T-helper 1 cell (primary cell): ENCODE measurements at places on chromosomes 5 and 9.

- DNase-seq: no peak
These were observed 2.3 kb upstream of the IRX2 start for GRCh38 chr5:2753452-2754420.

DNA sequence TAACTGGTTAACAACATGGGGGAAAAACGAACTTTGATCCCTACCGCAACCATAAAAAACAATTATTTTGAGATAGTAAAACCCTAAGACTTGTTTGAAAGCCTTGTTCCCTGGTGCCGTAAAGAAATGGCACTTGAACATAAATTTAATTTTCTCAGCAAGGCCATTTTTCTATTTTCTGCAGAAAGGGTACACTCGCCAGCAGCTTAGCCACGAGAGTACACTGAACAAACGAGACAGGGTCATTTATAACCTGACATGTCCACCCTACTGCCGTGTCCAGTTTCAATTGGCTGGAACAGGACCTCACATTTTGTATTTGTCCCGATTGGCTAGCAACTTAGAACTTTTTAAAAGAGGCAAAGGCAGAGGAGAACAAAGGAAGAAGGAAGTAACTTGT, 26.8 kb downstream of the FBXW11 start:
- DNase-seq: no peak

GRCh38 chr9:98128316-98128715, 9.3 kb upstream of the TRIM14 start:
- no peak for DNase-seq

DNA sequence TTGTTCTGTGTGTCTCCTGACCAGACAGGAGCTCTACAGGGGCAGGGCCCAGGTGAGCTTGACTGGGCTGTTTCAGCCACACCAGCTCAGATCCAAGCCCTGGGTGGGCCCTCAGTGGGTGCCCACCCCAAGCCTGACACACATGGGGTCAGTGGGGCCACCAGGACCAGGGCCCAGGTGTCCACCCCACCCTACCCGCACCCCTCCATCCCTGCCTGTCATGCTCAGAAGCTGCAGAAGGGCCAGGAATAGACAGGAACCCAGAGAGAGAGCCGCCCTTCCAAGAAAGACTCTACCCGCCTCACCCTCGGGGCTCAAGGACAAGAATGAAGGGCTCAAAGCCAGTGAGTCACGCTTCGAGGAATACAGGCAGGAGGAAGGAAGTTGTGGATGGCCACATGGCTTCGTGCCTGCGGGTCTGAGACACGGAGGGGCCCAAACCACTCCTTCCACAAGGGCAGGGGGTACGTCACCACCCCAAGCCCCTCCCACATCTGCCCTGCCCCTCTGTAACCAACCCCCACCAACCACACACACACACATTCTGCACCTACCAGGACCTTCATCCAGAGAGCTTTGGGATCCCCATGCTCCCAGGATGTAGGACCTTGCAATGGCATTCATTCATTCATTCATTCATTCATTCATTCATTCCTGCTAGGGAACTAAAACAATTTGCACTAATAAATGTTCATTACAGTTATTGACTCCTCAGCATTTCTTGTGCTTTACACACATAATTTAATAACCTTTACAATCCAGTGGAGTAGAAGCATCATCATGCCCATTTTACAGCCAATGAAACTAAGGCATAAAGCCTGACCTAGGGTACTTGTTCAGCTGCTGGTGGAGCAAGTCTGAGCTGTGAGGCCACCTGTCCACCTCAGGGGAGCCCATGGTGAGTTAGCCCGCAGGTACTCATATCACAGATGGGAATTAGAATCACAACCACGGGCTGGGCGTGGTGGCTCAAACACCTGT, 55.9 kb upstream of the STXBP1 start:
- peak; percentile 20 for DNase-seq

DNA sequence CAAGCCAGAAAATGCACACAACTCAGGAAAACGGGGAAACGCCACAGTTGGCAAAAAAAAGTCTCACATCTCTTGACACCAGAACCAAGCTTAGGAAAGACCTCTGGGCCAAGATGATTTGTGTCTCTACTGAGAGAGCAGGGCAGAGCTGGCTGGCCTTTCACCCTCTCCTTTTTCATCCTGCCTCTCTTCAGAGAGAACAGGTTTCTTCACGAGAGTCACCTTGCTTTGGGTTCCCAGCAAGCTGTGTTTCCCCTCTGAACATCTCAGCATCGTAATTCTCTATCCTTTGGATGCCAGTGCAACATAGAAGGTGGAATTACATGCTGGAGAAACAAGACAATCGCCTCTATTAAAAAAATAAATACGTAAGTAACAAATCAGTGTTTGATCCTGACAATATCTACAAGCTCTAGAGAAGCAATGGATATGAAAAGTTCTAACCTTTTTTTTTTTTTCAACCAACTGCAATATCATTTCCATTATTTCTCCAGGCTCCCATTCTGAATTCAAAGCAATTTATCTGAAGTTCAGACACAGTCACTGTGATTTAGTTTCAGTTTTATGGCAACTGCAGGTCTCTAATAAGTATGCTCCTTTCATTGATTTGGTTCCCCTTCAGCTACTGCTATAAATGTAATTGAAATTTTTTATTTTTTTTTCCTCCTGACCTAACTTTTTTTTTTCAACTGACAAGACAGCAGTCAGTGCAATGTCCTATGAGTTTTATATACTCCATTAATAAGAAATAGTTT, 708.6 kb downstream of the DTWD2 start:
- no peak for DNase-seq

DNA sequence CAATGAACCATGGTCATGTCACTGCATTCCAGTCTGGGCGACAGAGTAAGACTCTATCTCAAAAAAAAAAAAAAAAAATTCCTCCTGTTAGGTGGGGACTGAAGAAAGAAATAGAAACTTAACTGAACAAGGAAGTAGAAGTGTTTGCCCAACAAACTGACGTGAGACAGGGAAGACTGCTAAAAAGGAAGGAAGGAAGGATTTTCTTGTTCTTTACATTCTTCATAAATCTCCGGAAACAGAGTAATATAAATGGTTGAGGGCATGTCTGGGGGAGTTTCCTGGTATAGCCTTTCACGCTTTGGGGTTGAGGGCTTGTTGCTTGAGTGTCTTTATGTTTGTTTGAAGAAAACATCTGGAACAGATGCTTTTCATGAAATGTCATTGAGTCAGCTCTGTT, 3.1 kb downstream of the TOR1B start:
- no peak for DNase-seq

GRCh38 chr5:86613455-86613854, 4.3 kb upstream of the COX7C start:
- DNase-seq: no peak

DNA sequence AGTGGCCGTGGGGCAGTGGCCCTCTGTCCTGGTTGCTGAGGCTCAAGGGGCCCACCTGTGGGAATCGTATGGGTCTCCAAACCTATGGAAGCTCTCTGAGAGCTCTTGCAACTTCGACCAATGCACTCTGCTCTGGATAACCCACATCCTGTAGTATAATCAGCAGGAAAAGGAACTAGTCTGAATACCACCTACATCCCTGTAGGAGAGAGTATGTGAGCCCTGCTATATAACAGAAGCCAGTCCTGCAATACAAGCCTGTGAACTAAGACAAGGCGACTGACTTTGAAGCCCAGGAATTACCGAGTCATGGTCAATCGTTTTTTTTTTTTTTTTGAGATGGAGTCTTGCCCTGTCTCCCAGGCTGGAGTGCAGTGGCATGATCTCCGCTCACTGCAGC, 29.8 kb upstream of the BICD2 start:
- DNase-seq: no peak

- DNase-seq: no peak
These were observed 316.4 kb downstream of the PIK3R1 start for GRCh38 chr5:68531970-68532369.

DNA sequence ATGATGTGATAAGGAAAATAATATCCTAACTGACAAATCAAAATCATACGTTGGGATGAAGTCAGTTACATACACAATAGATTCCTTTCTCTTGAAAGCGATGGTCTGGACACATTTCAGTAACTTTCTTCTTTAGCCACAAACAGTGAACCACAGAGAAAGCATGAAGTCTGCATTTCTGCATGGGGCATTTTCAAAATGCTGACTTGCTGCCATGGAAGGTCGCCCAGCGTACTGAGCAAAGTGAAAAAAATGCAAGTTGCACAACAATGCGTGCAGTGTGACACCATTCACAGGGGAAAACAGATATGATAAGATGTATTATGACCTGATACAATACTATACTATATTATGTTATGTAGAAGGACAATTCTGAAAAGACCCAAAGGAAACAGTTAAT, 146.3 kb downstream of the SNX18 start:
- DNase-seq: no peak

GRCh38 chr5:105616599-105616998, 2054.0 kb upstream of the NUDT12 start:
- no peak for DNase-seq

DNA sequence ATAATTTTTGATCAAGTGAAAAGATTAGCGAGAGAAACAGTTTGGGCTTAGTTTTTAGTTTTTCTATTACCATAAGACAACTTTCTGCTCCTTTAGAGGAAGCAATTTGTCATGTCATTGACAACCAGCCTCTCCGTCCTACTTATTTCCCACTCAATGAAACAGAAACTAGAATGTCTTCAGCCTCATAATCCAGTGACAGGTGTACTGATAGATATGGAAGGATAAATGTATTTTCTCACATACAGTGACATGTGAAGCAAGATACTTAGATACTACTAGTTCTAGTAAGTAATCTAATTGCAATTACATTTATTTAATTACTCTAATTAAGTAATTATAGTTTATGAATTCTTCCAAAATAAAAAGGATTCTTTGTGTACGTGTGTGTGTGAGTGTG, 429.7 kb downstream of the CDH10 start:
- DNase-seq: no peak

DNA sequence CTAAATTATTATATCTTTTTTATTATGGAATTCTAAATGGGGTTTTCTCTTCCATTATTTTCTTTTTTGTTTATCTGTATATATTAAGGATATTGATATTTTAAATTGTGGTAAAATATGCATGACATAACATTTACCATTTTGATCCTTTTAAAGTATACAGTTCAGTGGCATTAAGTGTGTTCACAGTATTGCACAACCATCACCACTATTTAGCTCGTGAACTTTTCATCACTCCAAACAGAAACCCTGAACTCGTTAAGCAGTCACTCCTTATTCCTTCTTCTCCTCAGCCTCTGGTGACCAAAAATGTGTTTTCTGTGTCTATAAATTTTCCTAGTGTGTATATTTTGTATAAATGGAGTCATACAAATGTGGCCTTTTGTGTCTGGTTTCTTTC, 188.2 kb downstream of the CCDC171 start:
- DNase-seq: no peak

- no peak for DNase-seq
These were observed 50.5 kb downstream of the SPTLC1 start for GRCh38 chr9:92064711-92065110.

DNA sequence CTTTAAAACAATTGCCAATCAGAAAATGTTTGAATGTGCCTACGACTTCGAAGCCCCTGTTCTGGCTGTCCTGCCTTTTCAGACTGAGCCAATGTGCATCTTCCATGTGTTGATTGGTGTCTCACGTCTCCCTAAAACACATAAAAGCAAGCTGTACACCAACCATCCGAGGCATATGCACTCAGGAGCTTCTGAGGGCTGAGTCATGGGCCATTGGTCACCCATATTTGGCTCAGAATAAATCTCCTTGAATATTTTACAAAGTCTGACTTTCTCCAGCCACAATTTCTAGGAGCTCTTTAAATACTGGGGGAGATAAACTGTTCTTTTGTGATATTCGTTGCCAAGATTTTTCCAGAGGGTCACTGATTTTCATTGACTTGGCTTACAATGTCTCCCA, 53.9 kb downstream of the C9orf57 start:
- no peak for DNase-seq

GRCh38 chr5:57299986-57300385, 126.1 kb downstream of the GPBP1 start:
- no peak for DNase-seq

DNA sequence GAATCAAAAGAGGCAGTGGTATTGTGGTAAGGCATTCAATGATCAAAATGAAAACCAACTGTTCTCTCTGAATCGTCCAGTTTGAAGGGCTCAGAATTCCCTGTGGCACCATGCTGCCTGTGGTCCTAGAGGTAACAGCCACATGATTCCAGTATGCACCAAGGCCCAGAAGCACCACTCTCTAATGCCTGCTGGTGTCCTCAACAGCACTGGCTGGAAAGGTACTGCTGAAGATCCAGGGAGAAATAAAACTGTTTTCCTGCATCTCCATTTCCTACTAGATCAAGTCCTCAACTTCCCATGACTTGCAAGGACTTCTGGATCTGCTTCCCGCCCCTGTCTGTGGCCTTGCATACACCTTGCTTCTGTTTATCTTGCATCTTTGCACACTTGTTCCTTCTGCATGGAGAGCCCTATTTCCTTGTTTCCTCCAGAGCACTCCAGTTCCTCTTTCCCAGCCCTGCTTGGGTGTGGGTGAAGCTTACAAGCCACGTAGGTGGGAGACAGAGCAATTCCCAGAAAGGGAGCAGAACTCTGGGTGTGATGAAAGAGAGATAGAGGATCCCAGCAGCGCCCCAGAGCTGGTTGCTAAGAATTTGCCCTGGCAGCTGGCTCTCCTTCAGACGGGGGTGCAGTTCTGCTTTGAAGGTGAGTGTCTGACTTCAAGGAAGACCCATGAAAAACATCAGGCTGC, 41.0 kb upstream of the EQTN start:
- DNase-seq: no peak

DNA sequence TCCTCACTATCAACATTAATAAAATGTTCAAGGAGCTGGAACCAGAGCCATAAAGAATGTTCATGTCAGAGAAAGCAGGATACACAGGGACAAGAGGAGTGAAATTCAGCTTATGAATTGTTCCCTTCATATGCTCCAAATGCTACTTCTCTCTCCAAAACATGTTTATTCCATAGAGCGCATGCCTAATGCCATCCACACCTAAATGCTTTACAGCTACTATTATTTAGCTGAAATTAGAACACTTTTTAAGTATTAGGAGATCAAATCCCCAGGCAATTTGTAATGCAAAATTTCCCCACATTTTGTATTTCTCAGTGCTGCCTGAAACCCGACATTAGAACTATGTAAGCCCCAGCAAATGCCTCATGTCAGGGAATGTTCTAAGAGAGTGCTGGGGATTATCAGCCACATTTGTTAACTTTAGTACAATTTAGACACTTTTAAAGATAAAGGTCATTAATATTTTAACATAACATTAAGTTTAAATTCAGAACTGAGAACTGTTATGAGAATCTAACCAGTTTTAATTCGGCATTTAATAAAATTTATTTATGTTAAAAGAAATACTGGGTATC, 75.5 kb downstream of the PPP2R2B start:
- DNase-seq: no peak

DNA sequence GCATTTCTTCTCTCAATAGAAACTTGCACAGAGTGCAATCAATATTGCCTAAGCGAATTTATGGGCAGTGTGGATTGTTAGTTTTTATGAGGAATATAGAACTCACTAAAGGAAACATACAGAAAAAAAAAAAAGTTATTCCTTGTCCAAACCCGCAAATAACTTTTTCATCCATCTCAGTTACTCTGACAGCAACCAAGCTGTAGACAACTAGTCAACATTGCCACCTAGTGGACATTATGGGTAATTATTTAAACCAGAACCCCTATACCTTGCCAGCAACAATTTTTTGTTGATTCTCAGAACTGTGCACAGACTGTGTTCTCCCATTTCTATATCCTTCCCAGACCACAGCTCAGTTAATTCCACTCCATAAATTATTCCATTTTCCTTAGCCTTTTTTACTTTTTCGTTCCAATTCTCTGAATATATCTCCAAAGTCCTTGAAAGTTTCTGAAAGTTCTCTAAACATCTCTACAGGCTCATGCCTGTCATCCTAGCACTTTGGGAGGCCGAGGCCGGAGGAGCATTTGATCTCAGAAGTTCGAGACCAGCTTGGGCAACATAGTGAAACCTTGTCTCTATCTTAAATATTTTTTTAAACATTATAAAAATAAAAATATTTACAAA, 2.6 kb upstream of the AFAP1L1 start:
- no peak for DNase-seq
